Stimulated activated CD4-positive, alpha-beta T cell treated with anti-CD3 and anti-CD28 coated beads, Interleukin-1b, Interleukin-23, amount 100 ng/mL, for 24 hours (primary cell): ENCODE measurements at places on chromosomes 3 and 15.

GRCh38 chr3:14438262-14438661, 35.9 kb downstream of the SLC6A6 start:
- no peak for DNase-seq

DNA sequence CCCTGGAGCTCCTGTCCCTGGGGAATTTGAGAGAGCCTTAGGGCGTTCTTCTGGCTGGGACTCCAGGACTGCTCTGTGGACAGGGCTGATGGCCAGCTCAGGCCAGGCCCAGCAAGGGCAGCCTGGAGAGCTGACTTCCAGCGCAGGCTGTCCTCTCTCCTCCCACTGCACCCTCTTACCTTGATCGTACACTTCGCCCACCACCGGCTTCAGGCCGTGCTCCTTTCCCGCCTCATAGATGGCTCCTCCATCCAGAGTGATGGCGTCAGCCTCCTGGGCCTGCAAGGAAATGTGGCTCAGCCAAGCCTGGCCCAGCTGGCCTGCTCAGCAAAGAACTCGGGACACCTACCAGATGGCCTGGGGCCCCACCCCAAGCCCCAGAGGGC, 3.1 kb downstream of the MELTF start:
- no peak for DNase-seq

- no peak for DNase-seq
Measured at GRCh38 chr3:161474139-161474538, 22.5 kb upstream of the OTOL1 start.

GRCh38 chr3:108662142-108662738, 72.7 kb downstream of the DZIP3 start:
- peak; percentile 7 for DNase-seq

DNA sequence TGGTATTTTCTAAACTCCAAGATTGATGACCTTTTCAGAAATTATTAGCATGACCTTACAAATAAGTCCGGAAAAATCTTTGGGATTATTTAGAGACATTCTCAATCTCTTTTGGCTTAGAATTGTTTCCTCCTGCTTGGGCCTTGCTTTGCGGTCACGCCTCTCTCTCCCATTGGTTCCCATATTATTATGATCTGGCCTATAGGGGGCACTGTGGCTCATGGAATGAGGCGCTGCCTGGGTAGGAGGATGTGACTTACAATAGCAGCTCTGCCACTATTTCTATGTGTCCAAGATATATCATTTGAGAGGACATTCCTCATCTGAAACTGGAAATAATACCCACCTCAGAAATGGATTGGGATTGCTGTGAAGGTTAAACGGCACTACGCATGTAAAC, 464.9 kb downstream of the MFSD1 start:
- DNase-seq: no peak

- no peak for DNase-seq
Measured at GRCh38 chr3:5058471-5058951, 63.6 kb upstream of the ARL8B start.

DNA sequence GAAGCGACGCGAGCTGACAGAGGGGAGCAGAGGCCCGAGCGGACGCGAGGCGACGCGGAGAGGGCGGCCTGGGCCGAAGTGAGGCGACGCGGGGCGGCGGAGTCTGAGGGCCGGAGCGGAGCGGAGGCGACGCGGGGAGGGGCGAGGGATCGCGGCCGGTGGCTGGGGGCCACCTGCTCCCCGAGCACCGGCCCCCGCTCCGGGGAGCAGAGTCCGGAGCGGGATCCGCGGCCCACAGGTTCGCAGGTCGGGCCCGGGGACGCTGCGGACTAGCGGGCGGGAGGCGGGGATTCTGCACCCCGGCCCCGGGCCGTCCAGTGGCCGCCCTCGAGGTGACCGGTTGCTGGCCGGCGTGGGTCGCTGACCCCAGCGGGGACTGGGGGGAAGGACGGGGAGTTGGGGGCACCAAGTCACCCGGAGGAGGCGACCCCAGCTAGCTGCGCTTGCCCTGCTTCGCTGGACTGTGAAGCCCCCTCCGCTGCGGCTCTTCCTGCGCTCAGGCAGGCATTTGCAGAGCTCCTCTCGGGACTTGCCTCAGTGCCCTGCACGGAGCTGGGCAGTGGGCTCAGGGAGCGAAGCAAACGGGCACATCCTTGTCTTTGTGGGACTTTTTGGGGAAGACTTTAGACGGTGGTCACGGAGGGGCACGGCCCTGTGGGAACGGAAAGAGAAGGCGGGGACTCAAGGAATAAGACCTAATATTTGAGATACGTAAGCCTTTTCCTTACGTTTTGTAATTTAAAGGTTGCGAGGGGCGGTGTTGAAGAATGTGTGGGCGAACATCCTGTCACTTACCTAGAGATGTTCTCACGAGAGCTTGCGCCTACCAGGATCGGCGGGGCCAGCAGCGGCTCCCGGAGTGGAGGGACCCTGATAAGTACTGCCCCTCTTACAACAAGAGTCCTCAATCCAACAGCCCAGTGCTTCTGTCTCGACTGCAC, 566 bp downstream of the HMCES start:
- peak; percentile 12 for DNase-seq

- DNase-seq: no peak
Measured at GRCh38 chr15:58543664-58544335, 112.0 kb downstream of the LIPC start.

- no peak for DNase-seq
Measured at GRCh38 chr3:50572158-50572557, 2.8 kb downstream of the HEMK1 start.

- no peak for DNase-seq
Measured at GRCh38 chr3:5115506-5116162, 6.5 kb upstream of the ARL8B start.

GRCh38 chr3:44104668-44105321, 136.9 kb upstream of the TOPAZ1 start:
- no peak for DNase-seq

- DNase-seq: no peak
Measured at GRCh38 chr3:183437061-183437460, 8.6 kb upstream of the MCF2L2 start.

GRCh38 chr3:49296781-49297411, 19.9 kb upstream of the C3orf62 start:
- DNase-seq: no peak

DNA sequence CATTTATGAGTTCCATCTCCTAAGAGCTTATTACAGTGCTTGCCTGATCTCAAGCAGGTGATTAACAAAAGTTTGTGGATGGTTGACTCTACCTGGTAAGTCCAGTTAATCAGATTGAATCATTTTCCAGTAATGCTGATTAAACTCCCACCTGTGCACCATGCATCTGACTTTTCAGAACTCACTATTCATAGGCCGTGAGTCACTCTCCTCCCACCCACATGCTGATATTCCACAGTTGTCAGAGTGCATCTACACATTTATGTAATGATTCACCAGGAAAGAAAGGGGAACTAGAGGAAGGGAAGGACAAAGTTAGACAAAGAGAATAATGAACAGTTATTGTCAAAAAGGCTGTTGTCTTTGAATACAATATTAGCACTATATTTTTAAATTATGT, 106.2 kb upstream of the UBE3A start:
- no peak for DNase-seq

- DNase-seq: no peak
Measured at GRCh38 chr15:95325763-95326404, 1004.6 kb upstream of the NR2F2 start.

GRCh38 chr3:105862217-105862616, 6.6 kb downstream of the CBLB start:
- no peak for DNase-seq

GRCh38 chr3:127887321-127887720, 27.7 kb upstream of the KBTBD12 start:
- no peak for DNase-seq

DNA sequence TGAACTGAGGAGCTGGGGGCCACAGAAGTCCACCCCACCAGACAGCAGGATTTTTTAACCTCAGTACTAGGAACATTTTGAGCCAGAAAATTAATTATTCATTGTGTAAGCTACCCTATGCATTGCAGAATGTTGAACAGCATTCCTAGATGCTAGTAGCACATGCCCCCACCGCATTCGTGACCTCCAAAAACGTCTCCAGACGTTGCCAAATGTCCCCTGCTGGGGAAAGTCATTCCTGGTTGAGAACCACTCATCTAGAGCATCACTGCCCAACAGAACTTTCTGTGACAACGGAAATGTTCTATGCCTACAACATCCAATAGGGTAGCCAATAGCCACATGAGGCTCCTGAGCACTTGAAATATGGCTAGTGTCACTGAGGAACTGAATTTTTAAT, 333.5 kb downstream of the FOXP1 start:
- DNase-seq: no peak

- no peak for DNase-seq
Measured at GRCh38 chr3:58664611-58665010, 2.0 kb downstream of the FAM3D start.
